ENCODE measurements at places on chromosomes 3 and 15.
A peak's percentile ranks its signal among the peaks of the same experiment; 100 is the strongest.

DNA sequence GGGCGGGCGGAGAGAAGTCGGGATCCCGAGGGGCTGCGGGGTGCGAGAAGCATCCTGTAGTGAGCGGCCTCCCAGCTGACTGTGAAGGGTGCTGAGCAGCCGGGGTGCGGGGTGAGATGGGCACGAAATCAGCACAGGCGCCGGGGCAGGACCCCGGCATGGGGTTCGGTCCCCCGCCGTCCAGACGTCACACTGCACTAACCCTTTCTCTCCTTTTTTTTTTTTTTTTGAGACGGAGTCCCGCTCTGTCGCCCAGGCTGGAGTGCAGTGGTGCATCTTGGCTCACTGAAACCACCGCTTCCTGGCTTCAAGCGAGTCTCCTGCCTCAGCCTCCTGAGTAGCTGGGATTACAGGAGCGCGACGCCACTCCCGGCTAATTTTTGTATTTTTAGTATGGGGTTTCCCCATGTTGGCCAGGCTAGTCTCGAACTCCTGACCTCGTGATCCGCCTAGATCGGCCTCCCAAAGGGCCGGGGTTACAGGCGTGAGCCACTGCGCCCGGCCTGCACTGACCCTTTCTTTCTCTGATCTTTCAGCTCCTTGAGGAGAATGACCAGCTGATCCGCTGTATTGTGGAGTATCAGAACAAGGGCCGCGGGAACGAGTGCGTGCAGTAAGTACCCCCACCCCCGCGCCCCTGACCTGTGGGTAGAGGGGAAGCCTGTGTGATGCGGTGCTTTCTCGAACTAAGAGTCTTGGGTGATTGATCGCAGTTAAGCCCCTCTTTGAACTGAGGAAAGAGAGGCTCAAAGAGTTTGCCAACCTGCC is 513 bp downstream of the SS18L2 start:
- DNase-seq: no peak

- no peak for DNase-seq
Observed at GRCh38 chr15:65303687-65304380, 643 bp upstream of the RNU5B-1 start.

DNA sequence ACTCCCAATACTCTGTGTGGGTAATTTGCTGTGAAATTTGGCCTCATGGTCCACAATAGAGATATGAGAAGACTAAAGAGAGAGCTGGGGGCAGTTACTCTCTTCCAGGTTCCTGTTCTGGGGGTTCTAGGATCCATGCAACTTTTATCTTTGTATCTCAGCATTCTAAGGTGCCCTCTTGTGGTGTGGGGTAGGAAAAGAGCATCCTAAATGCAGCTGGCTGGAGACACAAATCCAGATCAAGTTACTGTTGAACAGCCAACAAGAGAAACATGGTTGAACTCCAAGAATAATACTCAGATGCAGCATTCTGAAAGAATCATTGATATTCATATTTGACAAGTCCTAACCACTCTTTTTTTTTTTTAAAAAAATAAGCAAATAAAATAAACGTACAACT is 238.2 kb downstream of the GREM1 start:
- peak; percentile 17 for DNase-seq

- DNase-seq: no peak
Observed at GRCh38 chr3:27927882-27928281, 205.8 kb upstream of the EOMES start.

DNA sequence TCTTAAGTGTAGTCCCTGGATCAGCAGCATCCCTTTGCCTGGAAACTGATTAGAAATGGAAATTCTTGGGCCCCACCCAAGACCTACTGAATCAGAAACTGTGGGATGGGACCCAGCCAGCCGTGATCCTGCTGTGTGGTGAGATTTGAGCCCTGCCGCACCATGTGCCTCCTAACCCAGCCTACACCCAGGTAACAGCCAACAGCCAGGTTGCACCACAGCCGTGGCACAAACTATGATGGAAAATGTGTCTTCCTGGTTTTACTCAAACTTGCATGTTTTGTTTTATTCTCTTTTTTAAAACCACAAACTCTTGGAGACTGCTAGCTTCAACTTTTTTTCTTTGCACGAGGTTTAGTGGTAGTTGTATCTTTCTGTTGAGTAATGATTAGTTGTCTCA is 2.6 kb downstream of the LIMD1 start:
- DNase-seq: no peak

DNA sequence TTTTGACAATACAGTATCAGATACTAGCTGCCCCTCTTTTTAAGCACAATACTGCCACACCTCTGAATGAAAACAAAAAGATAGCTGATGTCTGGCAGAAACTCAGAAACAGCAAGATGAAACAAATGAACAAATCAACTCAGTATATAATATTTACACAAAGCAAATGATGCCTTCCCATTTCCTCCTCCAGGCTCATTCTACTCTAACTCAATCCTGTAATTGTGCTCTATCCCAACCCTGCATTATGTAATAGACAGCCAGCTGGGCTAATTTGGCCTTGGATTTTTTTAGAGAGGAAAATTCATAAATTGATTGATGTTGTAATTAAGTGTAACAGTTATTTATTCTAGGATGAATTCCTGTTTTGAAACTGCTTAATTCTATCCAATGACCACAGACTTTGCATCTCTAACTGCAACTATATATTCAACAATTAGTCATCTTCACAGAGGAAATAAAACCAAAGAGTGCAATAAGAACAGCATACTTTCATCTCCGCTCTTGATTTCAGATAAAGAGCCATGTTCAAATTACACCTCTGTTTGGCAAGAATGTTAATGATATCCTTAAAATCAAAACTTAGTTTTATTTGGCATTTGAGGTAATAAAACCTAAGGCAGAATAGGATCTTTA is 6.1 kb downstream of the ATG3 start:
- DNase-seq: no peak

- DNase-seq: peak; percentile 57
Observed at GRCh38 chr3:195907934-195908693, at the start of gene TNK2. TSS of gene TNK2 (minus strand) at chr3:195908551. CDS start at chr3:195888588, 19,963 bp downstream.

DNA sequence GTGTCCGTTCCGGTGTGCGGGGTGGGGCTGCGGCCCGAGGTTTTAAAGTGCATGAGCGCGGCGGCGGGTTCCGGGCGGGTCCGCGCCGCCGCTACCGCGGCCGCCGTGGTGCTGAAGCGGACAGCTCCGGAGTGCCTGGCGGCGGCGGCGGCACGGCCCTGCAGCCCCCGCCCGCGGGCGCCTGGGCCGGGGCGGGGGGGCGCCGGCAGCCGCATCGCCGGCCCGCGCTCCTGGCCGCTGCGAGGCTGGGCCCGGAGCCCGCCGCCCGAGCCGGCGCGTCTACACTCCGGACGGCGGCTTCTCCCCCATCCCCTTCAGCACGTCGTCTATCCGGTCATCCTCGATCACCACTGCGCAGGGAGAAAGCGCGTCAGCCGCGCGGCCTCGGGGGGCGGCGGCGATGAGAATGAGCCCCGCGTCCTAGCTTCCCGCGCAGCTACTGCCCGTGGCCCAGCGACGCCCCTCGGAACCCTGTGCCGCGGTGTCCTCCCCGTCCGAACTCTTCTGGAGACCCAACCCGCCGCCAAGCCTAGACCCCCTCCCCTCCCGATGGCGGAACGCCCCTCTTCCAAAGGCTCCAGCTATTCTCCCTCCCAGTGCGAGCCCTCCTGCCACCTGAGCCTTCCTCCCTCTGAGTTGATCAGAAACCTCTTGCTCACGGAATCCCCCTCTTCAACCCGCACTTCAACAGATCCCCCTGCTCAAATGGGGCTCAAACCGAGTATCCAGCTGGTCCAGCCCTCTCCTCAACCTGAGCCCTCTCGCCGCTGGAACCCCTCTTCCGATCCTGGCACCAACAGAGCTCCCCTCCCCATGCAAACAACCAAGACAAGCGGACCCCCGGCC is 1.3 kb downstream of the CAMK2N2 start:
- peak; percentile 53 for DNase-seq

DNA sequence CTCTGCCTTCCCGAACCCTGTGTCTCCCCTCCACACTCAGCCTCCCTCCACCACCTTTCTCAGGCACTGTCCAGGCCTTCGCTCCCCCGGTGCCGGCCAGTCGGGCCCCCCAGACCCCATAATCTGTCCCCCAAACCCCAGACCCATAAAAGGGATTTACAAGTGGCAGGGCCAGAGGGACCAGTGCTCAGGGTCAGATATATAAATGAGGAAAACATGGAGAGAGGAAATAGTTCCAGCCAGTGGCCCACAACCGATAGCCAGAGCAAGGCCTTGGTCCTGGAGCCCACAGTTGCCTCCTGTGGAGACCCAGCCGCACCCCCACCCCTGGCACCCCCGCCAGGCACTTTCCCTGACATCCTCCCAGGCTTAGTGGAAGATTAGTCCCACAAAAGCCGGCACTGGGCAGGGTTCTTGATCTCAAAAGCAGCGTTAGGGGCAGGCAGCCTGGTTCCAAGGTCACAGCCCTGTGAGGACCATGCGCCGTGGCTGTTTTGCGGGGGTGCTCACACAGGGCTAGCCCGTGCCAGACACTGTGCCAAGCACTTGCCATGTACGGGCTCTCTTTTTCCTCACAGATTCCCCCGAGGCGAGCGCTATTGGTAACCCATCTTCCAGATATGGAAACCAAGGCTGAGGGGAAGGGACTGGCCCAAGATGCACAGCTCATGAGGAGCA is 1.1 kb upstream of the PLXND1 start:
- no peak for DNase-seq

DNA sequence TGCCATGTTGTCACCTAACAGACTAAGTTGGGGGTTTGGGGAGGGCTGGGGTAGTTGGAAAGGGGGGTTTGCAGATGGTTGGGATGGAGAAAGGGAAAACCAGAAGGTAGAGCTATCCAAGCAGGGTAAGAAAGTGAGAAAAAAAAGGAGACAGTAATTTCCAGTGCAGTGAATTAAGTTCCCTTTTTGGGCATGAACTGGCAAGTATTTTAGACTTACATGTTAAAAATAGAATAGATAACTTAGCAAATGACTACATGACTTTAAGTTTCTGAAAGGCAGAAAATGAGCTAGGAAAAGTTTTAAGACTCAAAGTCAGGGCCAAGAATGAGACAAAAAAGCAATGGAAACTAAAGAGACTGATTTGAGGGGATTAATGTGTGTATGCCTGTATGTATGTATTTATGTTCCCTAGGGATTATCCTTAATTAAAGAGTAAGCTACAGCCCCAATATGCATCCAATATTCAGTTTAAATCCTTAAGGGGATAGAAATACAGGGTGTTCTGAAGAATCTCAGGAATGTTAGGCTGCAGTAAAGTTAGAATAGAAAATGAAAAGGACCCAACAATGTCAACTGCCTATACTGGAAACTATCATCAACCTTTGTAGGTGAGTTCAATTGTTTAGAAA is 285.2 kb upstream of the MME start:
- no peak for DNase-seq

DNA sequence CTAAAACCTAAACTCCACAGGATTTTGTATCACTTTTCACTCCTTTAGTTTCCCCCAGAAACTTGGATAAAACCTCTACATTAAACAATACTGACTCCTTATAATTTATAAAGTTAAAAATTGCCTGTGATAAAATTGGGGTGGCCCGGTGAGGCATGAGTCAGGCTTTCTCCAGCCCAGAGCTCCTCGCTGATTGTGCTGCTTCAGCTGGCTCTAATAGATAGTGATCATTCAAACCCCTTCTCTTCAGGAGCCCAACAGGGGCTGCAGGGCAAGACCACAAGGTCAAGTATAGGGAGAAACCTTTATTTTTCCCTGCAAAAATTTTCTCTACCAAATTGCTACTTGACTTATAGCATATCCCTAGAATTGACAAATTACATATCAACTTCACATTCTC is 308.2 kb downstream of the PLCL2 start:
- DNase-seq: no peak

GRCh38 chr3:188148318-188148717 is 5.6 kb upstream of the LPP start:
- DNase-seq: no peak

DNA sequence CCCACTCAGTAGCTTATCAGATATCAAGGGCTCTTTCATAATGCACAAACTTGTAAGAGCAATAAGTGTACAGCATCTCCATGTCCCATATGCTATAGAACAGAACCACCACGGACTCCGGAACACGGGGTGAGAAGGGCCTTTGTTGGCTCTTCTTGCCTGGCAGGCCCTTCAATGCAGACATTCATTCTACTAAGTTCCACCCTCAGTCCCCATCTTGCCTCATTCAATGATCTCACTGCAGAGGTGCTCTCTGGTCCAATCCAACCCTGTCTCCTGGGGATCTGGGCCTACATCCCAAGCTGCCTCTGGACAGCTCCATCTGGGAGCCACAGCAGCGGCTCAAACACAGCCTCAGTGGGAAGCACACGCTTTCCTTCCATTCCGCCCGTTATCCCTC is 16.8 kb downstream of the HACD2 start:
- DNase-seq: no peak

GRCh38 chr15:55281517-55282228 is 7.9 kb downstream of the RAB27A start:
- DNase-seq: no peak

GRCh38 chr3:58093574-58094195 is 85.5 kb downstream of the FLNB start:
- DNase-seq: peak; percentile 66

- DNase-seq: no peak
Observed at GRCh38 chr3:165440380-165440779, 244.2 kb upstream of the SLITRK3 start.

GRCh38 chr3:48466386-48467109 is 20.0 kb downstream of the ATRIP start:
- DNase-seq: no peak

DNA sequence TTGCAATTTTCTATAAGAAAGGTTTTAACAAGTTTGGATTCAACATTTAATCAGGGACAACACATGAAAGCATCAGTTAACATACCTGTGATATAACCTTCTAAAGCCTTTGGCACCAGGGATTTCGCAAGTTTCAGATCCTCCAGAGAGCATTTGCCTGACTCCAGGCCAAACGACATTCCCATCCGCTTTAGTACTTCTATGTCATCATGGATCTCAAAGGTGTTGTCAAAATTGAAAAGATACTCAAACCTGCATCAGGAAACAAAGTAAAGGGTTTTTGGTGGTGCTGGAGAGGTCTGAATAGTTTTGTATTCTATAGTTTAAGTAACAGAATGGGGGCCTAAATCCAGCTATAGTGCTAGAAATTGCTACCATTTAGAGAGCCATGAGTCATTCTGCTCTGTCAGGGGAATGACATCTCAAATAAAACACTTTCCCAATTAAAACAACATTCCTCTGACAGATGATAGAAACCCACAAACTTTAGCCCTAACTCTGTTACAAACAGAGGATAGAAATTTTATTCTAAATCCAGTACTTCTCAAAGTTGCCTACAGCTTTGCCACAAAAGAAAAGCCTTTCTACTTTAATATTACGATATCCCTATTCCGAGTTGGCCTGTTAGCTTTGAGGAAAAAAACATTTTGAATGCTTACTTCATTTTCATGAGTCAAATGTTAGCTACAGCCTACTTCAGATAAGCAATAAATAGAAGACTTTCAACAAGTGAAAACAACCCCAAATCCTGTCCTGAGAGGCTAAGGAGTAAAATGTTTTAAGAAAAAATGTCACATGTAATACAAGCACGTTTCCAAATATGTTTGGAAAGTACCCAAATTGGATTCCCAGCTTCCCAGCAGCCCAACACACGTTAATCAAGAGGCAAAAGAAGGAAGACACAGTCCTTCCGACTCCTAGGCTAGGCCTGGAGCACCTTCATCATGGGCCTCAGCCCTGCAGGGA is 83.4 kb downstream of the ATP1B3 start:
- DNase-seq: peak; percentile 13

GRCh38 chr15:50113992-50114780 is 4.8 kb downstream of the ATP8B4 start:
- DNase-seq: no peak

GRCh38 chr3:37973246-37974054 is 17.1 kb upstream of the VILL start:
- DNase-seq: no peak

- no peak for DNase-seq
Observed at GRCh38 chr15:101727186-101727585, 2.9 kb upstream of the TARS3 start.
